Lung (tissue), 17 donors: ENCODE measurements at places on chromosomes 3 and 15. TPM values are rescaled to one million over a fixed set of nuclear protein-coding genes. Genes with fewer than 3 reads are reported as not detected.

DNA sequence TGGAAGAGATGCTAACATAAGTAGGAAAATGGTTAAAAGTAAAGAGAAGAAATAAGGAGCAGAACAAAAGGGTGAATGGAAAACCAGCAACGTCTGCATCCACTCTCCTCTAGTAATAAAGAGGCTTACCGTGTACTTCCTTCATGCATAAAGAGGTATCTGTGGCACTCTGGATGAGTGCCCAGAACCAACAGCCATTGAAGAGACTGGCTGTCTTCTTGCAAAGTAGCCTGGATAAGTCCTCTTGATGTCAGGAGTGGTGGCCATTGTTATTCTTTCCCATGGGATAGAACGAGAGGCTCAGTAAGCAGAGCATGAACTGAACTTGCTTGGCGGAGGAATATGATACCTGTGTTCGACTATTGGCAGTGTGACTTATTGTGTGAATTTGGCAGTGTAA, 186.2 kb upstream of the RASGRP1 start:
- DNase-seq: no peak

GRCh38 chr15:28167042-28167441, 67.9 kb upstream of the OCA2 start:
- DNase-seq: no peak

- DNase-seq: no peak
These were observed 332.7 kb upstream of the SLCO3A1 start for GRCh38 chr15:91520850-91521249.

DNA sequence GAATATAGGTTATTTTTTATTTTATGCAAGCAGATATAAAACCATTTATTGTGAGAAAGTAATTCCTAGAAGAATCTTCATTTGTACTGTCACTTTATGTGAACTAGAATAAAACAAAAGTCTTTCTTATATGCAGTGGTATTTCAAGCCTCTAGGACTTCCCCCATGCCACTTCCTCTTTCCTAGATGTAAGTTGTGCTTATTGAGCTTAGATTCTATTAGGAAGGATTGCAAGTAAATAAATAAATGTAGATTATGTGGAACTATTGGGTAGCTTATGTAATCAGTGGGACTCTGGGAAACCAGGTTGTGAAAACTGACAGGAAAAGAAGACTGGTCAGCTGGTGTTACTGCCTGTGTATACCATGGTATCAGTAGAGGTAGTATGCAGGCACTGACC, 169.7 kb downstream of the RSRC1 start:
- DNase-seq: no peak

DNA sequence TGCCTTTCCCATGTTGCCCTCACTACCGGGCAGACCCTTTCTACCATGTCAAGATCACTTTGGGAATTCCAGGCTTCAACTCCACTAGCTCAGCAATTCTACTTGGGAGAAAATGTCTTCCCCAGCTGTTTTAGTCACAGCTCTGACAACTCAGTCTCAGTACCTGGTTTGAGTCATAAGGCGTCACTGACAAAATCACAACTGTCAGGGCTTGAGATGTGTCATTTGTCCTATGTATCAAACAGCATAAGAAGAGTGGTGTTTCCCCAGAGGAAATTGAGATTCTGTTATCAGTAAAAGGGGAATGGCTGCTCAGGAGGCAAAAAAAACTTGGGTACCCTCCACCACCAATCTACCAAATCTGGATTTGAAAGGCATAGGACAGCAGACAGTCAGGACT, 594.9 kb upstream of the SUCLG2 start:
- no peak for DNase-seq

GRCh38 chr3:126706631-126707030, 2.6 kb downstream of the CHCHD6 start:
- no peak for DNase-seq

- no peak for DNase-seq
These were observed 189.5 kb downstream of the WDR72 start for GRCh38 chr15:53569751-53570480.

DNA sequence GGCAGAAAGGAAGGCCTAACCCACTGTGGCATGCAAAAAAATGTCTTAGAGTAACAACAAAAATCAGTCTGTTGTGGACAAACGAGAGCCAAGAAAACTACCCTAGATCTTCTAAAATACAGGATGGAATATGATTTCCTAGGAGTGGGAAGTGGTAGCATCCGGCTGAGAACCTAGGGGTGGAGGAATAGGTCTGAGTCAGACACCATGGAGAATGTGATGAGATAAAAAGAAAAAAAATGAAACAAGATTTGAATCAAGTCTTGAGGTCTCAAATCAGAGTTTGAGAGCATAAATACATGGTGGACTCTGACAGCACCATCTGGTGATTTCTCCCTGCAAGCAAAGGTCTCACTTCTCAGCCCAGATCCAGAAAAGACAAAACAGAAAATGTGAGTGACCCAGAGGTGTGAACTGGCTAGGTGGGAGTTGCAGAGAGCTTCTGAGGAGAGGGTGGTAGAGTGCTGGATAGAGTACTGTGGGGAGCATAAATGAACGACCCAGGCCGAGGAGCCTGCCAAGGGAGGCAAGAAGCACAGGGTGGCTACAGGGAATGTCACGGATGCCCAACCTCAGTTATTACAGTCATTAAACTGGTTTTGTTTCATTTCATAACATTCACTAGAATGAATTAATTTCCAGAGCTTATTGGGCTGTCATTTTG, 27.6 kb upstream of the VEPH1 start:
- DNase-seq: no peak

GRCh38 chr15:81766829-81767475, 278.9 kb downstream of the MEX3B start:
- DNase-seq: no peak

Gene MOBP
- 0.10 TPM for polyA plus RNA-seq

Gene CCDC39
- 0.59 TPM for polyA plus RNA-seq

Gene C15orf62
- 0.87 TPM for polyA plus RNA-seq
